Stimulated activated memory B cell treated with anti-CD40 and anti-IgM and Interleukin-4, amounts not matched to agents 10 μg/mL and 1 μg/mL and 100 μg/mL, for 72 hours (primary cell): ENCODE measurements at places on chromosomes 6 and 20.
A peak's percentile ranks its signal among the peaks of the same experiment; 100 is the strongest.

GRCh38 chr6:42692137-42692911 lies 30.1 kb downstream of the PRPH2 start:
- ATAC-seq = no peak

DNA sequence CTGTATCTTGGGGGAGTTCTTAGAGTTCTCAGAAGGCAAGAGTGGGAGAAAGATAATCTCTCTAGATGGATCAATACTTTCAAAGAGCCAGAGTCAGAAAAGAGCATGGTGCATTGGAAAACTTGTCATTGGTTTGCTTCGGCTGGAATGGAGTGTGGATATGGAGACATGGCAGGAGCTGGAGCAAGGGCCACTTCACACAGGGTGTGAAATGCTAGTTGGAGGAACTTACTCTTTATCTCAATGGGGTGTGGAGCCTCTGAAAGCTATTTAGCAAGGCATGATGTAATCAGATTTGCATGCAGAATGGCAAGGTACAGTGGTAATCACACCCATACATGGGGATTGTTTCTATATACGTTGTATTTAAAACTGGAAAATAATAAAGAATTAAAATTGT lies 31.5 kb upstream of the PAQR8 start:
- no peak for ATAC-seq

- ATAC-seq = no peak
Observed at GRCh38 chr6:162467679-162468078, 259.9 kb downstream of the PRKN start.

DNA sequence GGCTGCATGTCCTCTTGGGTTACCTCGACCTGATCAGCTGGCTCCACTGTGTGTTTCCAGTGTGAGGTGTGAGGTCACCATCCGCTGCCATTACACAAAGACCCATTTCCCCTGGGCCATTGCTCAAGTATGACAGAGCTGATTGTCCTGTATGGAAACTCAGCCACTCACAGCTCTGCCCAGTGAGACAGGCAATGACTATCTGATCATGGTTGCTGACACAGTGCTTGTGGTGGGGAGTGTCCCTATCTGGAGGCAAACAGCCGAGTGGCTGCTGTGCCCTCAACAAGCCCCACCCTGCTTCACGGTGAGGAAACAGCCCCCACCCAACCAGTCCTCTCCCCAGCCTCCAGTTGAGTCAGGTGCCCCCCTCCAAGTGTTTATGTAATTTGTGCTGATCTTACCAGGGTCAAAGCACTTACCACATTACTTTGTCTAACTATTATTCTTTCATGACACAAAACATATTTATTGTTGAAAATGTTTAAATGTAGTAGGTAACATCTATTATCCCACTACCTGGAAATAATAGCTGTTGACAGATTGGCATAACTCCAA lies 11.7 kb upstream of the MAPK13 start:
- peak; percentile 42 for ATAC-seq

- peak; percentile 99 for ATAC-seq
Observed at GRCh38 chr6:108348655-108349349, 53.9 kb downstream of the AFG1L start.

DNA sequence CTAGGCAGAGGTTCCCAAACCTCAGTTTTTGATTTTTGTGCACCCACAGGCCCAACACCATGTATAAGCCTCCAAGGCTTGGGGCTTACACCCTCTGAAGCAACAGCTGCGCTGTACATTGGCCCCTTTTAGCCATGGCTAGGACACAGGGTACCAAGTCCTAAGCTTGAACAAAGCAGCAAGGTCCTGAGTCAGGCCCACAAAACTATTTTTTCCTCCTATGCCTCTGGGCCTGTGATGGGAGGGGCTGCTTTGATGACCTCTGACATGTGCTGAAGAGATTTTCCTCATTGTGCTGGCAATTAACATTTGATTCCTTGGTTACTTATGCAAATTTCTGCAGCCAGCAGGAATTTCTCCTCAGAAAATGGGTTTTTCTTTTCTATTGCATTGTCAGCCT lies 262.2 kb upstream of the CEP162 start:
- no peak for ATAC-seq

DNA sequence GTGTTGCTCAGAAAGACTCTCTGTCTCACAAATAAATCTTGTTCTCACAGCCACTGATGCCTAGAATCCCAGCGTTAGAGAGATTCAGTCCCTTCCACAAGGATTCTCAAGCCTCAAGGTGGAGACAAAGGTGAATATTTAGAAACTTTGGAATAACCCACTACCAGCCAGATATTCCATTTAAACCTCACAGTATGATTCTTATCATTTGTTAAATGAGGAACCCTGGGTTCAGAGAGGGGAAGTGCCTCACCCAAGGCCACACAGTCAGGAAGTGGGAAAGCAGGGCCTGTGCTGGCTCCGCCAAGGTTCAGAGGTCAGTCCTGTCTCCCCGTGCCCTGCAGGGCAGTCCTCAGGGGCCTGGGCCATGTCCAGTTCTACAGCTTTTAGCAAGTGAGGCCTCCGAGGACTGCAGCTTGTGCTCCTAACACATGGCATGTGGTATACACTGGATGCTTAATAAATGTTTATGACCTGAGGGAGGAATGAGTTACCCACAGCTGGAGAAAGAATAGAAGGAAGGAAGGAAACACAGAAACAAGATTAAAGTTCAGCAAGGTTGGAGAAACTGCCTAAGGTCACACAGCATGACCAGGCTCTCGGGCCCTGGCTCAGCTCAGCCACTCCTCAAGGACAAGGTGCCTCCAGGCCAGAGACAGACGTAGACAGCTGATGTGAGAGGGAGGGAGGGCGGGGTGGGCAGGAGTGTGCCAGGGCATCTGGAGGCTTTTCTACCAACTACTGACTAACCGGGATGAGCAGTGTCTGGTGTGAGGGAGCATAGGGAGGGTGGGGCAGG lies 3.9 kb upstream of the TGM2 start:
- peak; percentile 44 for ATAC-seq

DNA sequence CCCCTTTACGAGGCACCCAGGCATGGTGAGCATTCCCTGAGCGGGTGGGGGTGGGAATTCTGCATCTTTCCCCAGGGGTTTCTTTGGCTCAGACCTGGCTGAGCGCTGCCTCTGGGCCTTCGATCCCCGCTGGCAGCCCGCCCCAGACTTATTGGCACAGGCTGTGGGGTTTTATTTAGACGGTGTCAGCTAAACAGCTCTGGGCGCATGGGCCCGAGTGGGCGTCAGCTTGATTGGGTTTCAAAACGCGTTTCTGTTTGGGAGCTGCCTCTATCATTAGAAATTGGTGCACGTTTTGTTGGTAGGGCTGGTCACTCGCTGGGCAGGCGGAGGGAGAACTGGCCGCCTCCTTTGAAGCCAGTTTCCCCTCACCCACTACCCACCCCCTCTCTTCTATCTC lies 21.0 kb downstream of the PMEPA1 start:
- no peak for ATAC-seq

GRCh38 chr6:131980791-131981623 lies 29.8 kb upstream of the CCN2 start:
- no peak for ATAC-seq

GRCh38 chr20:59253325-59253724 lies 47.1 kb upstream of the EDN3 start:
- ATAC-seq = no peak

- ATAC-seq = no peak
Observed at GRCh38 chr20:37205794-37206193, 26.4 kb upstream of the MROH8 start.

- ATAC-seq = no peak
Observed at GRCh38 chr20:17138237-17138636, 88.6 kb upstream of the PCSK2 start.

- no peak for ATAC-seq
Observed at GRCh38 chr6:43856005-43856765, 86.2 kb downstream of the VEGFA start.

GRCh38 chr20:58344741-58345140 lies 35.2 kb downstream of the RAB22A start:
- no peak for ATAC-seq

DNA sequence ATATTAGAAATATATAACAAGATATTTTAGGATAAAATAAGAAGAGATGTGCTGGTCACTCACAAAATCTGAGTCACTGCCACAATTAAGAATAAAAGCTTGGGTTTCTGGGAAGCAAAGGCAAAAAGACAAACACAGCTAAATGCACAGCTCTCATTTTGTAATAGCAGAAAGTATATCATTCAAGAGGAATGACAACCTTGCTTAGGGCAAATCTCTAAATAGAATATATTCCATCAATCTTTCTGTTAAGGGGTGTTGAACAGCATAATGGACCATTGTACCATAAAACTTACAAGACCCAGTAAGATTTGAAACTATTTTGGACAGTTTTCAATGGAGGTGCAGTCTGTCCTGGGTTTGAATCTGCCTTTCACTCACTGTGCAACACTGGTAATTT lies 464.9 kb upstream of the SOX4 start:
- no peak for ATAC-seq

DNA sequence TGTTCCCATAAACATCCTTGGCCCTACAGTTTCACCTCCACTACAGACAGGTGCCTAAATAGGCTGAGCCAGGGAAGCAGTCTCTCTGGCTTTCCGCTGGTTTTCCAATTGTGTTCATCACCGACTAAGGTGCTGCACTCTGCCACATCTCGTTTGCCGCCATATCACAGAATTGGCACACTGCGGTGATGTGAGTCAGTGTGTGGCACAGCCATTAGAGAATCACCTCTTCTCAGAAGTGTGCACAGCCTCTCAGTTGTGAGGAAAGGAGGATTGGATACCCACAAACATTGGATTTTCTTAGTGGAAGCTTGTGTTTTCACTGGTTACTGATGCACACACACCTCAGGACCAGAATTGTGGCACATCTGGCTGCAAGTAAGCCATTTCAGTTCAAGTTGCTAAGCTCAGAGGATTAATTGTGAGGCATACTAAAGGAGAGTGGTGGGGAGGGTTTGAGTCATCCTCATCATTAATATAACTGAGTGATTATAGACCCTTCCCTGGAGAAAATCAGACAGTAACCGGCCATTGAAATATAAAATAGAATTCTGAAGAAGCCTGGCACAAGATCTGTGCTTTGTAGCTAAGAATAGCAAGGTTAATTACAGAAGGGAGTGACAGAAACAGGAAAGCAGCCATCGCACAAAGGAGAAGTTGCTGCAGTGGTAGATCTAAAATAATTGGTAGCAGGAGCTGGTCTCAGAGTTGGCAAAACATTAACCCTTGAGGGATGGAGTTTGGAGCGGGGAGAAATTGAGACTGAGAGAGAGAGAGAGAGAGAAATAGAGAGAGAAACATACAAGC lies 506.9 kb downstream of the LMBRD1 start:
- ATAC-seq = no peak

GRCh38 chr6:30396833-30397479 lies 52.0 kb downstream of the RPP21 start:
- peak; percentile 94 for ATAC-seq

DNA sequence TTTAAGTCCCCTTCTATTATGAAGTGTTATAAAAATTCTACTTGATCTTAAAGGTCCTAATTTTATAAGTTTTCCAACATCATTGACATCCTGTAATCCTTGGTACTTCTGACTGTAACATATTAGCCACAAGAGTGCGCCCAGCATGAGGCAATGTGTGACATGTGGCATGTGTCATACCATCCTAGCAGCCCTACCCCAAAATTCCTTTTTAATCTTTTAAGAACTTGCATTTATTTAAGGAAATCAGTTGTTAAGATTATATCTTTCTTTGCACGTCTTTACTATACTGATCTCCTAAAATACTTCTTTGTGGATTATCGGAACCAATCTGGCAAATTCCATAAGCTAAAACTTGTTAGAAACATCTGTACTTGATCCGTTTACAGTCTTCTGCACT lies 167.1 kb upstream of the SLC24A3 start:
- ATAC-seq = no peak

GRCh38 chr6:13194852-13195251 lies 133.5 kb downstream of the TBC1D7 start:
- ATAC-seq = peak; percentile 62

- no peak for ATAC-seq
Observed at GRCh38 chr6:168699631-168700295, 258.8 kb downstream of the SMOC2 start.

- no peak for ATAC-seq
Observed at GRCh38 chr20:29306390-29307072, 1950.9 kb upstream of the DEFB115 start.

- no peak for ATAC-seq
Observed at GRCh38 chr6:35745509-35745908, 8.7 kb downstream of the ARMC12 start.

DNA sequence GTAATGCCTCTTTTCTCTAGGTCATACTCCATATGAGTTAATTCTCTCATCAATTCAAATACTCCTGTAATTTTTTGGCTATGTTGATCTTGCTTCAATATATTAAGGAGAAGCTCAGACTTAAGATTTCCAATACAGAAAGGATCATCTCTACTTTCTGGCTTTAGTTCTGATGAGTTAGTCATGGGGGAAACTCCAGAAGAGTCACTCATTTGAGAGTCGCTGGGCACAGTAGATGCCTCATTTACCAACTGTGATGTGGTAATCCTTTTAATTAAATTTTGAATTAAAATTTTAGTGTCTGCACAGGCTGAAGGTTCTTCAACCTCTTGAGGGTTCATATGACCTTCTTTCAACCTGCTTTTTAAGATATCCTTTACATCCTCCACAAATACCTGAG lies 38.5 kb downstream of the DST start:
- no peak for ATAC-seq

DNA sequence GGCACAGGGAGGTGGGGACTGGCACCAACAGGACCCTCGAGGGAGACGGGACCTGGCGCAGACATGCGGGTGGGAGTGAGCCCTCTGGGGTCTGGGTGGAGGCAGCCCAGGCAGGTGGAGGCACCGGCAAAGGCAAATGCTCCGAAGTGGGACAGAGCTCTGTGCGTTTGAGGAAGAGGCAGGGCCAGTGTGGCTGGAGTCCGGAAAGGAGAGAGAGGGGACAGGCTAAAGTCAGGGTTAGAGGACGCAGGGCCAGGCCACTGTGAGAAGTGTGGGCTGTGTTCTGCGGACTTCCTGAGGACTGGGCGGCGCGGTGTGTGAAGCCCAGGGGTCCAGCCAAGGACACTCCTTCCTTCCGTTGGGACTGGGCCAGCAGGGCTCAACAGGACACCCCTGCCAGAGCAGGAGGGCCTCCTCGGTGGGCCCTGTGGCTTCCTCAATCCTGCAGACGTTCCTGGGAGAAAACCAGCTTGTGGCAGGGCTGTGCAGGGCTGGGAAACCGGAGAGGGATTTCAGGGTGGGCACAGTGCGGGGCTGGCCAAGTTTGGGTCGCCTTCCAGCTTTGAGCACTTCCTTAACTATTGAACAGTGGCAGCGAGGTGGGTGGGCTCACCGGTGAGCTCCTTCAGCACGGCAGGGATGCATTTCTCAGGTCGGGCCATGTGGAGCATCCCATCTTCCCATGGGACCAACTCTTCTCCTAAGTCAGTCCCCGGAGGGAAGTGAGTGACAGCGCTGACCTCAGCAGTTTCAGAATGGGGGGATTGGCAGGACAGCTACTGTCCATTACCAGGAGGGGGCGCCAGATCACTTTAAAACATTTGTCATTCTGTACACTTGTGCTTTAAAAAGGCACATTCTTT lies 22.5 kb downstream of the MOCS3 start:
- peak; percentile 54 for ATAC-seq
